M059J (cell line): ENCODE measurements at places on chromosomes 1 and 21. TPM values are rescaled to one million over a fixed set of nuclear protein-coding genes. Genes with fewer than 3 reads are reported as not detected.

CD1C gene
- not detected in 2 replicates for total RNA-seq

GRCh38 chr1:109887884-109888283 lies 22.8 kb upstream of the CSF1 start:
- no peak for DNase-seq

- DNase-seq, result peak; percentile 49
Observed at GRCh38 chr1:19644681-19645410, 735 bp downstream of the NBL1 start.

GJA4 gene
- total RNA-seq, result not detected in 2 replicates

DNA sequence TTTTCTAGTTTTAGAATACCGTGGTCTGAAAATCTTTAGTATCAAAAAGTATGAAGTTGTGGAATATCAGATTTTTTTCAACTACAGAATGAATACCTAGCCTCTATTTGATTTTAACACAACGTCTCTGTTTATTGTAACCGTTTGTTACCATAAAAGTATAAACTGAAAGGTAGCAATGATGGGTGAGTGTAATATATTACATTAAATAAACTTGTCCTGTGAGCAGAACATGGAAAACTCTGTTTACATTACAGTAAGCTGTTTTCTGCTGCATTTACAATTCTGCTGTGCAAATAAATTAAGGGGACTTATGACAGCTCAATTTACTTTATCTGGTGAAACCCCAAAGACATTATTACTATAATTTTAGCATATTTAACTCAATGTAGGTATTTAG lies 62.5 kb downstream of the CHRM3 start:
- DNase-seq, result no peak

ACBD6 gene
- total RNA-seq, result 55.4 and 76.2 TPM in 2 replicates

- DNase-seq, result no peak
Observed at GRCh38 chr1:50335036-50335435, 88.2 kb downstream of the DMRTA2 start.
